ENCODE measurements at places on chromosomes 16 and 17. TPM values are rescaled to one million over a fixed set of nuclear protein-coding genes. Genes with fewer than 3 reads are reported as not detected.
A peak's percentile ranks its signal among the peaks of the same experiment; 100 is the strongest.

DNA sequence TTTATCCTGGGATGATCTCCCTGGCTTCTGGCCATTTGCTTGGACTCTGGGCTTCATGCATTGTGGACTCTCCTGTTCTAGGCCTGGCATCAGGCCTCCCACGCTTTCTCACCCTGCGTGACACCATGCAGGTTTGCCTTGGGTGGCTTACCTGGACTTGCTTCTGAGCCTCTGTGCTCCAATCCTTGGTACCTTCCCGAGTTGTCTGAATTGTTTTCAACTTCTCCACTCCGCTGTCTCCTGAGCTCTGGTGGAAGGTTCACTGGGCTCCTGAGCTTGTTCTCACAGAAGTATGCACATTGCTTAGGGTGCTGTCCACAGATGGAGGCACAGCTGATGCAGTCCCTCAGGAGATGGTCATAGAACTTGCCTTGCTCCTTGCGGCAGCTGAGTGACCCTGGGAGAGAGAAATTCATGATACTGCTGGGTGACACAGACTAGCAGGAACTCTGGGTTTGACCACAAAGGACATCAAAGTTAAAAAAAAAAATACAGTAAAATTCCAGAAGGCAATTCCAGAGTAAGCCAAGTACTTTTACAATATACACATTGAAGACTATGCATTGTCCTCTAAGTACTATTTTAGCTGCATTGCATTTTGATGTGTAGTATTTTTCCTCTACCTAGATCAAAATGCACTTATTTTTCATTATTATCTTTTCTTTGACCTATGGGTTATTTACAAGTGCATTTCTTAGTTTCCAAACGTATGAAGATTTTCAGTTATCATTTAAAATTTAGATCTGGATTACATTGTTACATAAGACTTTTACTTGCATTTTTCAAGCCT is 23.1 kb downstream of the TNFRSF13B start:
- no peak overlapping the region for H3K4me3 ChIP-seq
- no peaks in the 10 kb centered on the region for H3K27me3 ChIP-seq
- H3K4me1 ChIP-seq: no peaks in the 10 kb centered on the region
- no peaks in the 10 kb centered on the region for H3K36me3 ChIP-seq
- H3K27ac ChIP-seq: no peak overlapping the region
- peak; percentile 26 for DNase-seq

- no peaks in the 10 kb centered on the region for H3K36me3 ChIP-seq
- no peak overlapping the region for H3K4me3 ChIP-seq
- no peak for DNase-seq
- peaks cover 2% of the 10 kb centered on the region for H3K4me1 ChIP-seq
- no peak overlapping the region for H3K27ac ChIP-seq
Measured at GRCh38 chr16:8496364-8496763, 93.9 kb downstream of the TMEM114 start.

GRCh38 chr17:2282297-2282873 is 21.2 kb downstream of the SMG6 start:
- no peak overlapping the region for H3K27ac ChIP-seq
- H3K27me3 ChIP-seq: no peaks in the 10 kb centered on the region
- peaks cover 93% of the 10 kb centered on the region for H3K36me3 ChIP-seq
- no peak overlapping the region for H3K4me3 ChIP-seq
- peak; percentile 67 for DNase-seq

Gene KRTAP1-1
- not detected for total RNA-seq

Gene PRKCB
- 0.76 TPM for total RNA-seq

Gene SLC13A5
- 8.0 TPM for total RNA-seq

Gene PNPO
- 10.1 TPM for total RNA-seq

Gene NPIPA7
- total RNA-seq: 10.7 TPM

- H3K27me3 ChIP-seq: peaks cover 29% of the 10 kb centered on the region
- no peaks in the 10 kb centered on the region for H3K36me3 ChIP-seq
- H3K4me3 ChIP-seq: peak overlapping the region; percentile 77
- peaks cover 3% of the 10 kb centered on the region for H3K4me1 ChIP-seq
- DNase-seq: no peak
Measured at GRCh38 chr17:44386182-44386525, 3.3 kb downstream of the ITGA2B start.

GRCh38 chr16:79839466-79840341 is 239.2 kb upstream of the MAF start:
- no peaks in the 10 kb centered on the region for H3K36me3 ChIP-seq
- no peak for DNase-seq
- no peak overlapping the region for H3K27ac ChIP-seq
- H3K4me3 ChIP-seq: no peak overlapping the region
- no peaks in the 10 kb centered on the region for H3K4me1 ChIP-seq
- no peaks in the 10 kb centered on the region for H3K27me3 ChIP-seq

DNA sequence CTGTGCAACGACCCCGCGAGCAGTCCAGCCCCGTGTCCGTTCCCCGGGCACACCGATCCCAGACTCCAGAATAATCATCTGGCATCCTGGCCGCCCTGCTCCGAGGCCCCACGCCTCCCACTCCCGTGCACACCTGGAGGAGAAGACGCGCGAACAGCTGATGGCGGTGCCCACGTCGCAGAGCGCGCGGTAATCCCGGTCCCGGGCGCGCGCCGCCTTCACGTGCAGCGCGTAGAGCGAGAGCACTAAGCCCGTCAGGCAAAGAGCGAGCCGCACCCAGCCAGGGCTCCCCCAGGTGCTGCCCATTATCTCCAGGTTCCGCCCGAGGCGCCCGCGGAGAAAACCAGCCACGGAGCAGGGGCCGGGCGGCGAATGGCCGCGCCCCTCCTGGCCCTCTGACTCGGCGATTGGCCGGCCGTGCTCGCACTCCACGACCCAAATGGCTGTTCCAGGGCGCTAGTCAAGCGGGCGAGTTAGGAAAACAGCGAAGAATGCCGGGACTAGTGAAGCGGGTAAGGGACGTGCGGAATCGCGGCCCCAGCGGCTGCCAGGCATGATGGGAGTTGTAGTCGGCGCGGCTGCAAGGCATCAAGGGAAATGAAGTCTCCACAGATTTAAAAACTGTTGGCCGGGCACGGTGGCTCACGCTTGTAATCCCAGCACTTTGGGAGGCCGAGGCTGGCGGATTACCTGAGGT is at the start of gene VKORC1:
VKORC1 (minus strand) TSS at position 374 of the 697 bp plus-strand sequence; CDS start at position 306, 68 bp downstream.
- H3K4me1 ChIP-seq: no peaks in the 10 kb centered on the region
- peak; percentile 98 for DNase-seq
- peak within 1 kb of the TSS; percentile 95 for H3K4me3 ChIP-seq
- no peaks in the 10 kb centered on the region for H3K27me3 ChIP-seq

GRCh38 chr16:89898201-89898967 is 20.3 kb upstream of the MC1R start:
- DNase-seq: no peak
- H3K27ac ChIP-seq: no peak overlapping the region
- no peaks in the 10 kb centered on the region for H3K27me3 ChIP-seq
- H3K4me3 ChIP-seq: no peak overlapping the region

- no peaks in the 10 kb centered on the region for H3K4me1 ChIP-seq
- DNase-seq: no peak
- H3K36me3 ChIP-seq: no peaks in the 10 kb centered on the region
- H3K27me3 ChIP-seq: no peaks in the 10 kb centered on the region
- no peak overlapping the region for H3K4me3 ChIP-seq
- H3K27ac ChIP-seq: no peak overlapping the region
Measured at GRCh38 chr16:57539072-57539796, 2.9 kb upstream of the CCDC102A start.

GRCh38 chr17:75512926-75513640 is 2.3 kb downstream of the CASKIN2 start:
- DNase-seq: no peak
- H3K4me1 ChIP-seq: peaks cover 7% of the 10 kb centered on the region
- H3K27me3 ChIP-seq: no peaks in the 10 kb centered on the region

DNA sequence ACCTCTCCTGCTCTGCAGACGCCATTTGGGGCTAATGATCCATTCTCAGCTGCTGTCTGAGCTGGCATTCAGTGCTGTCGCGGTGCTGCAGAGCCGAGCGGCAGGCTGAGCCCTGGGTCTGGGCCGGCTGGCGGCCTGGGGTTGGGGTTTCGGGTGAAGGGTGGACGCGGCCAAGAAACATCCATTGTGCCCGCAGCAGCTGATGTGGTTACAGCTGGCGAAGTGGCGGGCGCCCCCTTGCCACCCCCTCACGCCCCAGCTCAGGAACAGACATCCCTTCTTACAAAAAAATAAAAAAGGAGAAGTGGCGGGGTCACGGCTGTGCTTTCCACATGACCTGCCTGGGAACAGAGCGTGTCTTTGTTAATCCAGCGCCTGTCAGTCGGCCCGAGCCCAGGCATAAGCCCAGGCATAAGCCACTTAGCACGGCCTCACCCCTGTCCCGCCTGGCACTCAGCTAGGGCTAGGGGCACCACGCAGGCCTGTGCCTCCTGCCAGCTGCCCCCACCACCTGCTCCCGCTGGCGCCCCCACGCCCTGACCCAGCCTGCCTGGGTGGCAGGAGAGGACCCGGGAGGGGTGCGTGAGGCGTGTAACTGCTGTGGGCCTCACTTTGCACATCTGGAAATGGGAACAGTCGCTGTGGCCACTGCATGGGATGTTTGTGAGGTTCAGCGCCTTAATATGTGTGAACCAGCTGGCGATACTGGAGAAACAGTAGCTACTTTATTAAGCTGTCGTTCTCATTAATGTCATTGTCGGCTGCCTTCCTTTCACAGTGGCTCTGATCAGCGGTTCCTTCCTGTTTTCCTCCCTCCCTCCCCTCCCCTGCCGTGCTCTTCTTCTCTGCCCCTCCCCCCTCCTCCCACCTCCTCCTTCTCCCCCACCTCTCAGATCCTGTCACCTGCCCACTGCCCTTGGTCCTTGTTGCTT is 197.7 kb upstream of the CIBAR2 start:
- H3K4me1 ChIP-seq: peaks cover 35% of the 10 kb centered on the region
- H3K27me3 ChIP-seq: no peaks in the 10 kb centered on the region
- no peaks in the 10 kb centered on the region for H3K36me3 ChIP-seq

GRCh38 chr17:50882851-50883250 is 16.7 kb upstream of the TOB1 start:
- no peak overlapping the region for H3K4me3 ChIP-seq
- H3K27ac ChIP-seq: no peak overlapping the region
- peaks cover 15% of the 10 kb centered on the region for H3K4me1 ChIP-seq

Gene KRT28
- total RNA-seq: not detected

Gene TMC5
- 1.6 TPM for total RNA-seq

- H3K4me3 ChIP-seq: no peak overlapping the region
- H3K27me3 ChIP-seq: no peaks in the 10 kb centered on the region
- no peak overlapping the region for H3K27ac ChIP-seq
- DNase-seq: peak; percentile 44
- H3K36me3 ChIP-seq: no peaks in the 10 kb centered on the region
Measured at GRCh38 chr17:27415120-27415795, 41.0 kb upstream of the KSR1 start.

DNA sequence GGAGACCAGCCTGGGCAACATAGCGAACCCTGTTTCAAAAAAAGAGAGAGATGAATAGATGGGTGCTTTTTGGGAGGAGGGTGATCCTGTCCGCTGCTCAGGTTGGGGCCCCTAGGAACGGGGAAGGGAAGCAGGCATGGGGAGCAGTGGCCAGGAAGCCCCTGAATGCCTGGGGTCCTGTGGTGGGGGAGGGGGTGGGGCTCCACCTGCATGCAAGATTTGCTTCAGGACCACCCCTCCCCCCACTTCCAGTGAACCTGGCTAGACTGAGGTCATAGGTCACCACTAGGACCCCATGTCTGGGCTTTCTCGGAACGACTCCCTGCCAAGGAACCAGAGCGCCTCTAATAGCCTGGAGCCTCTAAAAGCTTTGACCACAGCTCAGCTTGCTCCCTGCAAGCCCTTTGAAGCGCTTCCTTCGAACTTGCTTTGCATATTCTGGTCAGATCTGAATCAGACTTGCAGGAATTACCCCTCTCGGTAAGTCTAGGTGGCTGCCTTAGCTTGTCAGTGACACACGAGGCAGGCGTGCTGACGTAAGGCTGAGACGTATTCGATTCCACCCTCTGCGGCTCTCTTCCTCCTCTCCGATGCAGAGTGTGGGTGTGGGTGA is 3.7 kb downstream of the SOCS3 start:
- H3K27ac ChIP-seq: peak overlapping the region; percentile 22
- H3K27me3 ChIP-seq: no peaks in the 10 kb centered on the region
- peak overlapping the region; percentile 67 for H3K4me3 ChIP-seq

Gene OR3A2
- not detected for total RNA-seq

Gene RTN4RL1
- 19.6 TPM for total RNA-seq

Gene DPEP2
- total RNA-seq: not detected

Gene TBC1D3E
- not detected for total RNA-seq

- no peaks in the 10 kb centered on the region for H3K27me3 ChIP-seq
- no peak overlapping the region for H3K27ac ChIP-seq
- no peaks in the 10 kb centered on the region for H3K4me1 ChIP-seq
- no peak overlapping the region for H3K4me3 ChIP-seq
Measured at GRCh38 chr17:59074494-59074893, 32.2 kb downstream of the TRIM37 start.

DNA sequence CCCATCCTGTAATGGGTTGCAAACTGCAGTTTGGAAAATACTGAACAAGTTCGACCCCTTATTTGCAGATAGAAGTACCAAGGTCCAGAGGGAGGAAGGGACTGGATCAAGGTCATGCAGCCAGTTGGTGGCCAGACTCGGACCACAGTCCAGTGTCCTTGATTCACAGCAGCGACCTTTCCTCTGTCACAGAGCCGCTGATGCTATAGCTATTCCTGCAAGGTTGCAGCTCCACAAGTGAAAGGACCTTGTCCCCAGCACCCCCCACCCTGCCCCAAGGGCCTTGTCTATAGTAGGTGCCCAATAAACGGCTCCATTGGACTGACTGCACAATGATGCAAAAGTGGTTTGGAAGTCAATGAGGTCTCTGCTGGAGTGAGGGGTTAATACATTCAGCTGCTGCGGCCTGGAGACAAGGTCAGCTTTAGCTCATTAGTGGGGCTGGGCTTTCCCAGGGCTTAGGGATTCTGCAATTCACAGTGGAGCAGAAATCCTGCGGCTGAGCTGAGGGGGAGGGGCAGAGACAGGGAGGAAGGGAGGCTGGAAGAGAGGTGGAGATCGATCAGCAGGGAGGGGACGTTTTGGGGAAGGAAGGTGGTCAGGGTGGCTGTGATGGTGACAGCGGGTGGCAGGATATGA is 13.4 kb upstream of the CRHR1 start:
- no peak overlapping the region for H3K27ac ChIP-seq
- no peak overlapping the region for H3K4me3 ChIP-seq
- no peaks in the 10 kb centered on the region for H3K27me3 ChIP-seq
- H3K4me1 ChIP-seq: no peaks in the 10 kb centered on the region
- H3K36me3 ChIP-seq: no peaks in the 10 kb centered on the region

DNA sequence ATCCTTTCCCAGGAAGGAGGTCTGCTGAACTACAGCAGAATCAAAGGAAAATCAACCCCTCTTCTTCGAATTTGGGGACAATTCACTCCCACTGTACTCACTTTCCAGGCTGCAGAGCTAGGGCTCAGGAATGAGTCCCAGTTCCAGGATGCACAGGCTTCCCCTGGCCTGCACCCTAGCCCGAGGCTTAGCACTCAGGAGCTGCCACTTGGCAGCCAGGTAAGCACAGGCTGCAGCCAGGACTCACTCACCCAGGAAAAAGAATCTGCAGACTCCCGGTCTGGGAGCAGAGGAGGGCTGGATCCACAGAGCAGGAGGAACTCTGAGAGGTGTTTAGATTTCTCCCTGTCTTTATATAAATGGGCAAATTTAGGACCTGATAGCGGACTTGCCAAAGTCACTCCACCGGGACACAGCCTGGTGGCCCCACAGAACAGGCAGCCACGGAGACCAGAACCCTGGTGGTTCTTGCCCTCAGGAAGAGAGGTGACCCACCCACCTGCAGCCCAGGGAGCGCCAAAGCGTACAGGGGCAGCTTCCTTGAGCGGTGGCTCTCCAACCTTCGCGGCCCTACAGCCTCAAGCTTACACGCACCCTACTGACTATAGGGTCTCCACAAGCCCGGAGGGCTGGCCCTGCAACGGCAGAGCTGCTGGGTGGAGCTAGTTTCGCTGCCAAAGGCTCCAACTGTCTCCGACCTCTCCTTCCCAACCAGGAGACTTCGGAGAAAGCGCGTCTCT is 4.8 kb downstream of the CBLN1 start:
- H3K4me3 ChIP-seq: no peak overlapping the region
- H3K4me1 ChIP-seq: no peaks in the 10 kb centered on the region
- peak; percentile 70 for DNase-seq
- H3K27ac ChIP-seq: no peak overlapping the region
